AG09319 (cell line): ENCODE measurements at places on chromosomes 1 and 21.

- no peak for DNase-seq
Measured at GRCh38 chr1:110308247-110308646, 30.9 kb upstream of the RBM15 start.

GRCh38 chr1:174998569-174999215 is 1.1 kb upstream of the CACYBP start:
- DNase-seq, result no peak

DNA sequence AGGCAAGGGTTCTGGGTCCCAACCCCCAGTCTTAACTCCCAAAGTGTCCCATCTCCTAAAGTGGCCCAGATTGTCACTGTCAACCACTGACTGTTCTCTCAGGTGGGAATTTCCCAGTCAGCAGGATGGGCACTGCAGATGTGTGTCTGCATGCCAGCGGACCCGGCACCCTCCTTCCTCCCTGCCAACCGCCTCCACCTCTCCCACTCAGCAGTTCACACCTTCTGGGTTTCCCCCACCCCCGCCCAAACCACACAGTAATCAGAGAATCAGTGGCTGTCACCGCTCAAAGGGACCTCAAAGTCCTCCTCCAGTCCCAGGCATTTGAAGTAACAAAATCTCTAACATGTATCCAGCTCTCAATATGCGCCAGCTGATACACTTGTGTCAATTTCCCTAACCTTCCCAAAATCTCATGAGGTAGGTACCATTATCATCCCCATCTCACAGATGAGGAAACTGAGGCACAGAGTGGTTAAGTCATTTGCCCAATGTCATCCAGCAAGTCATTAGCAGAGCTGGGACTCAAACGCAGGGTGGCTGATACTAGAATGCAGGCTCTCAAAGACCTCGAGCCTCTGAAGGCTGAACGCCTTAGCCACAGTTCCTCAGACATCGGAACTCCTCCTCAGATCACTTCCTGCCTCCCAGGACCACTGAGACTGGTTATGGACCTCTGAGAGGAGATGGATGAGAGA is 4.8 kb downstream of the RUNX3 start:
- no peak for DNase-seq

- DNase-seq, result no peak
Measured at GRCh38 chr1:193769651-193770050, 583.2 kb upstream of the B3GALT2 start.
